Fibroblast of the conjunctiva (primary cell): ENCODE measurements at places on chromosomes 11 and 22.

GRCh38 chr11:13137844-13138301, 128.8 kb downstream of the RASSF10 start:
- no peak for DNase-seq

DNA sequence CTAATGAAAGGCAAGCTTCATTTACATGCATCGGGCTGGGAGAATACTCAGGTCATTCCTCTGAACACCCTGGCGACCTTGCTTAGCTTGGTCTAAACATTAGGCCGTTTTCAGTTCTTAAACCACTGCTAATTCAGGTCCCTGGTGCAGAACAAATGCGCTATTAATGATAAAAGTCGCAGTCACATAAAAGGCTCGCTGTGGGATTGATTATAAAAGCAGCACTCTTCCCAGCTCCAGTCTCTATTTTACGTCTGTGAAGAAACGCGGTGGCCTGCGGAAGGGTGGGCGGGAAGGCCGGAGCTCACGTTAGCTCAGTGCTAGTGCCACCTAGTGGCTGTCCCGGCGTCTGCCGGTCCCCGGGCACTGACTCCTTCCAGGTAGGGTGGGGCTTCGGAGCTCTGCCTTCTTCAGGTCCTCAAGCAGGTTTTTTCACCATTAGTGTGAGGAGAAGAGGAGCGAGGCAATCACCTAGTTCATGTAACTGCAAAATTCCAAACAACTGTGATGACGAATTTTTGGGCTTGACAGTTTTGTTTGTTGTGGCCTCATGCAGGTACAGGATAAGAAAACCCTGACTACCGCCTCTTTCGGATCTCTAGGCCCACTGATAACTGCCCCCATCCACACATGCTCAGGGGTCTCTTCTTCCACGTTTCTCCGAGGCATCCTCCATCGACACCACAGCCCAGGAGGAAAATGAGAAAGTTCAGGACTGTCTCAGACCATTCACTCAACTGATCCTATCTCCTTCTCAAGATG, 66.5 kb upstream of the CLMP start:
- DNase-seq, result peak; percentile 49

GRCh38 chr11:77589181-77589520, 602 bp upstream of the AQP11 start:
- DNase-seq, result no peak

DNA sequence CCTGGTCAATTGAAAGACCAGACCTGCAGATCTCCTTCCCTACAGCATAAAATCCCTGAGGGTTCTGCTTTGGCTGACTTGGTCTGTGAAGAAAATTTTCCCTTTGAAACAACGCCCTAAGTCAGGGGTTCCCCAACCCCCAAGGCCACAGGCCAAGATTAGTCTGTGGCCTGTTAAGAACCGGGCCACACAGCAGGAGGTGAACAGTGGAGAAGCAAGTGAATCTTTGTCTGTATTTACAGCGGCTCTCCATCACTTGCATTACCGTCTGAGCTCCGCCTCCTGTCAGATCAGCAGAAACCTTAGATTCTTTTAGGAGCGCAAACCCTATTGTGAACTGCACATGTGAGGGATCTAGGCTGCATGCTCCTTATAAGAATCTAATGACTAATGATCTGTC, 38.2 kb downstream of the CCDC83 start:
- DNase-seq, result no peak

- no peak for DNase-seq
These were observed 6.5 kb downstream of the POU2AF1 start for GRCh38 chr11:111372538-111372937.

GRCh38 chr11:116459185-116460045, 313.4 kb downstream of the BUD13 start:
- no peak for DNase-seq

DNA sequence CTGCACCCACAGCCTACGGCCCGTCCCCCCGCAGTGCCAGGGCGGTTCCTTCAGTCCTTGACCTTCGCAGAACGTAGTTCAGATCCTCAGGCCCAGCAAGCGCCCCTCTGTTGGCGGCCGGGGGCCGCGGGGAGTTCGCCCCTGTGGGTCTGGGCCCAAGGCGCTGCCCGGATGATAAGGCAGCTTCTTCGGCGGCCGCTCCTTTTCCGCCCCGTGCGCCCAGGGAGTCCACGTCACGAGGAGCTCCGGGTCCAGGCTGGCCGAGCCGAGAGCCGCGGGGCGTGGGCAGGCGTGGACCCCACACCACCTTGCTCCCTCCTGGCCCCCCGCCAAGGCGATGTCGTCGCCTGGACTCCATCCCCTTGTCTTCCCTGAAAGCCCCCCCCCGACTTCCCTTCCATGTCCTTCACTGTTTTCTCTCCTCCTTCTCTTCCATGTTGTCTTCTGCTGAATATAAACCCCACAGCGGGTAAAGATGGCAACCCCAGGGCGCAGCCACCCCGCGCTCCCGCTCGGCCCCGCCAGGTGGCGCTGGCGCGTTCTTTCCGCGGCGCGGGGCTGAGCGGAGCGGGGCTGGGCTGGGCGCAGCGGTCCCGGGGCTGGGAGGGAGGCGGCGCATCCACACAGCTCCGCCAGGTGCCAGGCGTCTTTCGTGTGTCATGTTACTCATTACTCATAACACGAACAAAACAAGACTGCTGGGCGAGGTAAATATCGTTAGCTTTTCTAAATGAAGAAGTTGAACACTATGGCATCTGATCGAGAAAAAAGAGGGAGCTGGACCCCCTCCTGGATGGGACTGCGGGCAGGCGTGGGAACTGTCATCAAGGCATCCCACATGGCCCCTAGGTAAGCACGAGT, 321.0 kb downstream of the NTM start:
- no peak for DNase-seq

GRCh38 chr22:48299801-48300200, 1527.9 kb downstream of the BRD1 start:
- DNase-seq, result no peak

DNA sequence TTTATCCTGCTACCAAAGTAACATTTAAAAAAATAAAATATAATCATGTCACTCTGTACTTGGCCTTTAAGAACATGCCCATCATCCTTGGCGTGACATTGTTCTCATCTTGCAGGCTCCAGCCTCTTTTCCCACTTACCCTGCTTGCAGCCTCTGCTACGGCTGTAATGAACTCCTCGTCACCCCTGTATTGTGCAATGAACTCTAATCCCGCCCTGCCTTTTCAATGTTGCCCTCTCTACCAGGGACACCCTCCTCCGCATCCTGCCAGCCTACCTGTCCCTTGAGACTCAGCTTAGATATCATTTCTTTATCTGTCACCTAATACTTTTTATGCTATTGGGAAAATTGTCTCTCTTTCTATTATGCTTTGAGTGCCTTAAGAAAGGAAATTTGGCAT, 12.6 kb upstream of the MMP20 start:
- DNase-seq, result no peak
